ENCODE measurements at places on chromosomes 5 and 9. TPM values are rescaled to one million over a fixed set of nuclear protein-coding genes. Genes with fewer than 3 reads are reported as not detected.

DNA sequence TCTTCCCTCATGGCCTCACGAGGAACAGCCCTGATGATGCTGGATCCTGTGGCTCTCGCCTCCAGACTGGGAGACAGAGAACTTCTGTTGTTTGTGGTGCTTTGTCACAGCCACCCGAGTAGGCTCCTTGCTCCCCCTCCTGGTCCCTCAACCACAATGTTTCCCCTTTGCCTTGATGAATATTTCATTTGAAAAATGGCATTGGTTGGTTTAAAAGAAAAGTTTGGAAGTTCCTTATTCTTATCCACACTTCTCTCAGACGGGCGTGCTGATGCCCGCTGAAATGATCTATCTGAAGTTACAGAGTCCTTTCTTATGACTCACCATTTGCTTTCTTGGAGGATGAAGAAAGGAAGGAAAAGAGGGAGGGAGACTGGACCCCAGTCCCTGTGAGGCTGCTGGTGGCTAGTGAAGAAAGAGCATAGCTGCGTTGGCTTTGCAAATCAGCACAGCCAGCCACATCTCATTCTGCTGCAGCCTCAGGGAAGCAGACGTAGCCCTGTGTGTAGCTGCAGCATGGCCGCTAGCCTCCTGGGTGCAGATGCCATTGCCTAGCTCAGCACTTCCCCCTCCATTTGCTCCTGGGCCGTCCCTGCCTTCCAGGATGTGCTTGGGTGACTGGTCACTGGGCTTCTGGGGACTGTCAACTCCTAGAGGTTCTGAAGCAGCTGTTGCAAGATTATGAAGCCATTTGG lies 185.9 kb downstream of the ERCC6L2 start:
- H3K4me1 ChIP-seq: no peaks in the 10 kb centered on the region
- H3K27me3 ChIP-seq: no peaks in the 10 kb centered on the region
- no peaks in the 10 kb centered on the region for H3K36me3 ChIP-seq
- peak overlapping the region; percentile 31 for H3K27ac ChIP-seq

DNA sequence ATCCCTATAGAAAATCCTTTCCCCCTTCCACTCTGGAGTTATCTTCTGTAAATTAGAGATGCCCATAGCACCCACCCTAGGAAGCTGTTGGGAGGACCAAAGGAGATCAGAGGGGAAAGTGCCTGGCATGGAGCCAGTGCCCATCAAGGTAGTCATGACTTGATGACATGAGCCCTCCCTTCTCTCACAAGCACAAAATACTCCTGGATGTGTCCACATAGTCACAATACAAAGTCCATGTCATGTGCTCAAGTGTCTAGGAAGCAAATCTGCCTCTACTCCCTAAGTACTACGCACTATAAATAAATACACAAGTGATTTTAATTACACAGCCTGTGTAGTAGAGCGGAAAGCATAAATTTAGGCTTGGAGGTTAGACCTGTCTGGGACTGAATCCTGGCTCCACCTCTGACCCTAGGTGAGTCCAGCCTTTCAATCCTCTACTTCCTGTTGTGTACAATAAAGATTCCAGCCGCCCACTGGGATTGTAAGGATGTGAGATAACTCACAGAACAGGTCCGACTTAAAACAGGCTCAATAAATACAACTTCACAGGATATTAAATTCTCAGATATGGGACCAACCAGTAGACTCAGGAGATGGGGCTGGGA lies 30.6 kb downstream of the TTC39B start:
- H3K4me3 ChIP-seq: no peak overlapping the region
- no peaks in the 10 kb centered on the region for H3K36me3 ChIP-seq
- H3K27me3 ChIP-seq: no peaks in the 10 kb centered on the region
- no peak for DNase-seq
- no peak overlapping the region for H3K27ac ChIP-seq

The FBXL17 gene
- 15.7 TPM for total RNA-seq

GRCh38 chr5:177494346-177495195 lies 2.8 kb downstream of the PDLIM7 start:
- H3K27ac ChIP-seq: peak overlapping the region; percentile 94
- H3K36me3 ChIP-seq: peaks cover 49% of the 10 kb centered on the region
- H3K4me3 ChIP-seq: peak overlapping the region; percentile 89
- peaks cover 4% of the 10 kb centered on the region for H3K27me3 ChIP-seq
- peaks cover 79% of the 10 kb centered on the region for H3K4me1 ChIP-seq
- peak; percentile 87 for DNase-seq

The NR6A1 gene
- total RNA-seq: 0.58 TPM

GRCh38 chr5:95861864-95862561 lies 39.5 kb upstream of the GLRX start:
- no peaks in the 10 kb centered on the region for H3K36me3 ChIP-seq
- DNase-seq: no peak
- peak overlapping the region; percentile 25 for H3K27ac ChIP-seq
- peaks cover 11% of the 10 kb centered on the region for H3K4me1 ChIP-seq
- H3K27me3 ChIP-seq: no peaks in the 10 kb centered on the region
